ENCODE measurements at places on chromosomes 1 and 21.

GRCh38 chr1:223832637-223832943, 13.2 kb downstream of the TP53BP2 start:
- no peak for DNase-seq

DNA sequence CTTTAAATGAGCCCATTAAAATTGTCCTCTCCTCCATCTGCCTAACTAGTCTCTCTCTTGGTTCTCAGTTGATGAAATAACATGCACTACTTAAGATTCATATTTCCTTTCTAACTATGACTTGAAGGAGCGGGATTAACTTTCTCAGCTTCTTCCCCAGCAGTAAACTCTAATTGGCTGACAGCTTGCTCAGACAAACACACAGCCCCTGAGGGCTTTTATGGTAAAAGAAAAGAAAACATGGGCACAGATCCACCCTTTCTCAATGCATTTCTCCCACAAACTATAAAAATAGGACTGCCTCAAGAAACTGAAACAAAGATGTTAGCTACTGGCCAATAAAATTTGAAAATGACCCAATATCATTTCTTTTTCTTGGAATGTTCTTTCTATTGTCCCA, 703.1 kb downstream of the ADGRL2 start:
- no peak for DNase-seq

DNA sequence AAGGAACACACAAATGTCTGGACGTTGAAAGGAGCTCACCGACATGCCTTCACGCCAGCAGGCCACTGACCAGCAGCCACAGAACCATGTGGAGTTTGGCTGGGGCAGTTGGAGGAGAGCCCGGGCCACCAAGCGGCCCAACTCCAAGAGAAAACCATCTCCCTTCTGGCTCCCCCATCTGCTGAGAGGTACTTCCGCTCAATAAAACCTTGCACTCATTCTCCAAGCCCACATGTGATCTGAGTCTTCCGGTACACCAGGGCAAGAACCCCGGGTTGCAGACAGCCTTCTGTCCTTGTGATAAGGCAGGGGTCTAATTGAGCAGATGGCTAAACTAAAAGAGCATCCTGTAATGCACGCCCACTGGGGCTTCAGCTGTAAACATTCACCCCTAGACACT, 24.4 kb downstream of the RGS4 start:
- no peak for DNase-seq

DNA sequence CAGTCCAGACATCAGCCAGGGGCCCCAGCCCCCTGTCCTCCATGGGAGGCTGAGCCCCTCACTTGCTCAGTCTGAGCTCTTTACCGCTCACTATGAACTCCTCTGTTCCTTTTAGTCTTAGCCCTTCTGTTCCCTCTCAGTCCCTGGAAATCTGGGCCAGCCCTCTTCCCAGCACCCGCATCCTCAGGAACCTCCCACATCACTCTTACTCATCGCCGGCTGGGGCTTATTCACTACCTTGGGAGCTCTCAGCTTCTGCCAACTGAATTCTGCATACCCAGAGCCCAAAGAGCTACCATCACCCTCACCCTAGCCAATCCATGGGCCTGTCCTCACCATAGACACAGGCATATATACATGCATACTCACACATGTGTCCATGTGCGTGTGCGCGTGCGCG, 11.5 kb downstream of the KNCN start:
- no peak for DNase-seq

- no peak for DNase-seq
Observed at GRCh38 chr1:208562151-208562960, 318.2 kb upstream of the PLXNA2 start.

- no peak for DNase-seq
Observed at GRCh38 chr1:244214009-244214967, 163.2 kb downstream of the ZBTB18 start.

DNA sequence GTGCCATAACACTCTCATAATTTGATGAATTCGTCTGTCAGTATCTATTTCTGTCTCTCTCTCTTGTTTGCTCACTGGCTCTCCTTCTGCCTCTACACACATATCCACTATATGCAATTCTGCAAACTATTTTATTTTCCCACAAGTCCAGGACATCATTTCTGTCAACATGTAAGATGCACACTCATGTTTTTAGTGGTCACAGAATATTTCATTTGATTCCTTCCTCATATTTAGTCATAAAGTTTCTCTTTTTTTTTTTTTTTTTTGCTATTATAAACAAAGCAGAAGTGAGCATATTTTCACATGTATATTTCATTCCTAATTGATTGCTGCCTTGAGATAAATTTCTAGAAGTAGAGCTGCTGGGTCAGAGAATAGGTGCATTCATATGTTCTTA, 165.3 kb downstream of the PGBD5 start:
- DNase-seq = no peak
